ENCODE measurements at places on chromosomes 5 and 9.

GRCh38 chr5:135103575-135103853, 69.5 kb upstream of the PITX1 start:
- no peak for DNase-seq

- no peak for DNase-seq
These were observed 17.9 kb upstream of the C5orf47 start for GRCh38 chr5:173970878-173971650.

- DNase-seq, result no peak
These were observed 441.6 kb upstream of the BRINP1 start for GRCh38 chr9:119810645-119811429.

GRCh38 chr9:121631978-121632418, 19.4 kb upstream of the DAB2IP start:
- no peak for DNase-seq

DNA sequence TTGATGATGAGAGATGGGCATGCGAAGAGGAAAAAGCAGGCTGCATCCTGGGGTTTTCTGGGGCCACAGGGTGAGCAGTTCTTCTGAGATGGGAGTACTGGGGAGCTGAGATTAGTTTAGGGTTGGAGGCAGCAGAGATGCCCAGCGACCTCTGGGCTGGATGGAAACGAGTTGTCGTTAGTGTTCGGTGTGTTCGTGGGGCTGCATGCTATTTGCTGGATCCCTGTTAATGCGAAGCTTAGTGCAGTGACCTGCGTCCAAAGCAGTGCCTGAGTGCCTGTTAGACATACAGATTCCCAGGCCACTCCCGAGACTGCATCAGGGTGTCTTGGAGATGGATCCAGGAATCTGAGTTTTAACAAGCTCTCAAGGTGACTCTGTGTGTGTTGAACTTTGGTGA, 201.3 kb downstream of the CACNA1B start:
- no peak for DNase-seq

Data from GM12892 (cell line).